Esophagus muscularis mucosa (tissue), 4 donors: ENCODE measurements at places on chromosomes 5 and 9. TPM values are rescaled to one million over a fixed set of nuclear protein-coding genes. Genes with fewer than 3 reads are reported as not detected.

The SLC34A3 gene
- not detected for total RNA-seq

DNA sequence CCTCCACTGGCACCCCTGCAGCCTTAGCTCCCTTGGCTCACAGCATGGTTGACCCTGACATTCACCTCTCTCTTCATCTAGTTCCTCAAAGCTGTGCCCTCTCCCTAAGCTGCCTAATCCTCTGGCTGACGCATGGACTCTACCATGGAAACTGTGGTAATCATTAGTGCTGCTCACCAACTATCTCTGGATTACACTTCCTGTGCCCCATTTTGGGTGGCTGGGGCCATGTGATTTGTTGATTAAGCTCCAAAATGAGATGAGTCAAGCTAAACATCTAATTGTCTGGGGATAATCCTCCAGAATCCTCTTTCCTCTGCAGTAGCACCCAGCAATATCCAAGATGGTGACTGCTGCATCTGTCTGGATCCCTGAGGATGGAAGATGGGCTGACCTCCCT is 264.4 kb downstream of the SH3GL2 start:
- DNase-seq, result no peak

DNA sequence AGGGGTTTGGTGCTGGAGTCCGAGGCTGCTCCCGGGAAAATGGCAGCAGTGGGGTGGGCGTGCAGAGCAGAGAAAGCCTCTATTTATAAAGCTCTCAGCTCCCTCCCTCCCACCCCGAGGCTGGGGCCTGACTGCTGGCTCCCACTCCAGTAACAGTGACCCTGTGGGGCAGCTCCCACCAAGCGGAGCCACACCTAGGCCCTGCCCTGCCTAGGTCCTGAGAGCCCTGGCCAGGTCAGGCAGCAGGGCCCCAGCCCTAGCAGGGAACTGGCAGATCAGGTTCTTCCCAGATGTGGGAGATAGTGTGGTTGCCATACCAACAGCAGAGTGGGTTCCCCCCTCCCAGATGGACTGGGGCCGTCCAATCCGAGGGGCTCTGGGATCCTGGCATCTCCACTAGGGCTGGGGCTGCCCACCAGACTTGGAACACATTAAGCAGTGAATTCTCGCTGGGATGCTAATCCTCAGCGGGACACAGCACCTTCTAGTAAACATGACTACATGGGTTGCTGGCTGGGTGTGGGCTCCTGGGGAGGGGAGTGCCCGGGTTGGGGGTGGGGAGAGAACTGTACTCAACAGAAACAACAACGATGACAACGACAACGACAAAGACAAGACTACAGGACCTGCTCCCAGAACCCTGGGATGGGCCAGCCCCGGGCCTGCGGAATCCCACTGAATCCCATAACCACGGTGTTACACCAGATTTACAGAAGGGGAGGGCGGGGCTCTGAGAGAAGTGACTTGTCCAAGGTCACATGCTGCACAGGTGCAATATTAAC is 1.5 kb downstream of the SH3GLB2 start:
- DNase-seq, result no peak

The BHMT gene
- total RNA-seq, result 4.5 TPM

DNA sequence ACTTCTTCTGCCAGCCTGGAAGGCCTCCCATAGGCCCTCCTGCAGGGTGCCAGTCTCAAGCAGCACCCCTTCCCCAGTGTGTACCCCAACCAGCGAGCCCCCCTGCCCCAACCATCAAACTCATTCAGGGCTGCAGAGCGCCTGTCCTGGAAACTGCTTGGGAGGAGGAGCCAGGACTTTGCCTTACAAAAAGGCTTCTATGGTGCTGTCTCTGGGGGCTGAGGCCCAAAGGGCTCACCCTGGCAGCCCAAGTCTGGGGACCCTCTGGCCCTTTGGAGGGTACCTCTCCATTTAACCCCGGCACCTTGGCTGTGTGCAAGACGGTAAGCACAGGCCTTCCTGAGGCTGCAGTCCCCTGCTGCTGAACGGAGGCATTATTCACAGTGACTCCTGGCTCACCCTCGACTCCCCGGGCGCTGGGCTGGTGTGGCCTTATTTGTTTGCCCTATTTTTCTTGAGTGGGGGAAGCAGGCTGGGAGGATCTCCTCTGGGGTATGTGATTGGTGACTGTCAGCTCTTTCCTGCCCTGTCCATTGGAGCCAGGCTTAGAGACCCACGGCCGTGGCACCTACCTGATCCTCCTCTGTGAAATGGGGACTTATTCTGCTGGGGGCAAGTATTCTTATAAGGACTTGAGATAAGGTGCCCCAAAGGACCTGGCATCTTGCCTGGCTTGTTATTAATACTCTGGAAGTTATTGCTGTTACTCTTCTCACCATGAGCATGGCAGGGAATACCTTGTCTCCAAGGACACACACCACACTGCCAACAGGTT is 5.8 kb downstream of the LMX1B start:
- no peak for DNase-seq

The CDH10 gene
- total RNA-seq, result not detected

GRCh38 chr5:168012006-168012405 is 279.4 kb upstream of the WWC1 start:
- DNase-seq, result no peak

DNA sequence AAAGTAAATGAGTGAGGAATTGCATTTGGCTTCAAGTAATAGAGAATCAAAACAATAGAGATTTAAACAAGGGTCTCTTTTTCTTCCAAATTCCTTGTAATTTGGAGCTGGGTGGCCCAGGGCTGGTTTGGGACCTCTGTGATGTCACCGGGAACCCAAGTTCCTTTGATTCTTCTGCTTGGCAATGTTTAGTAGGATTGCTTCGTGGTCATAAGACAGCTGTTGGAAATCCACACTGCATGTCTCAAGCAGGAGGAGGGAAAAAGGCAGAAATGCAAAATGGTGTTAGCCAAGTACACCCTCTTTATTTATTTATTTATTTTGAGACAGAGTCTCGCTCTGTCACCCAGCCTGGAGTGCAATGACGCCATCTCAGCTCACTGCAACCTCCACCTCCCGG is 72.6 kb upstream of the IL12B start:
- peak; percentile 70 for DNase-seq

GRCh38 chr9:101536938-101537337 is 3.3 kb downstream of the RNF20 start:
- no peak for DNase-seq

The MAPK9 gene
- total RNA-seq, result 37.8 TPM

- DNase-seq, result no peak
These were observed 27.6 kb upstream of the TESK1 start for GRCh38 chr9:35577486-35577885.

- DNase-seq, result no peak
These were observed 733 bp downstream of the ANGPTL2 start for GRCh38 chr9:127121628-127122175.

- DNase-seq, result no peak
These were observed 418.5 kb upstream of the COX7C start for GRCh38 chr5:86199287-86199686.

DNA sequence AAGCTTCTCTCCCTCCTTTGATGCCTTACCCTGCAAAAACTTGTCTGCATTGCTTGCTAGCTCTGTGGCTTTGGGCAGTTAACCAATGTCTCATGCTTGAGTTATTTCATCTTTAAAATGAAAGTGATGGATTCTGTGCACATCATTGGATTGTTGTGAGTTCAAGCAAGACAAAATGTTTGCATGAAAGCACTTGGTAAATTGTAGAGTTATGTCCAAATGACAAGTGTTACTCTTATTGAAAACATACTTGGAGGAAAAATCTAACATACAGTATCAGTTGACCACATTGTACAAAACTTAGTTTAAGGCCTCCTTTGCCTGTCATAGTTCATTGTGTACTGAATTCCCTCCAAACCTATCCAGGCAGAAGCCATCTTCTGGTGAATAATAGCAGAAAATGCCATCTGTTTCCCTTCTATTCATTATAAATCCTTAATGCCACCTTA is 30.0 kb downstream of the TGFBR1 start:
- DNase-seq, result no peak

The OTULINL gene
- total RNA-seq, result 5.8 TPM

DNA sequence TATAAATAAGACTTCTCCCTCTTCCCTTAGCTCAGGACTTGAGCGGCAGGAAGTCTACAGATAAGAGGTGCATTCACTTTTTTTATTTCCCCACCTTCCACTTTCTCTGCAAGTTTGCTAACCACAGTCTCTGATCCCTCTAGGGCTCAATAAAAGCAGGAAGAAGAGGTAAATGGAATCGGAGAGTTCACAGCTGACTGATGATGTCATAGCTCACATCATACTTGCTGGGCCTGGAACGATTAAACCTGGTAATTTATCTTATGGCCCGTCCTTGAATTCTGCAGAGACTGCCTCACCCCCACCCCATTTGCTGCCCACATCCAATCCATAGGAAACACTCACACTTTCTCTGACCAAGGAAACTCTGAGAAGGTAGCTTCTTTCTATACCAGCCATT is 62.9 kb downstream of the DRD1 start:
- DNase-seq, result peak; percentile 70

DNA sequence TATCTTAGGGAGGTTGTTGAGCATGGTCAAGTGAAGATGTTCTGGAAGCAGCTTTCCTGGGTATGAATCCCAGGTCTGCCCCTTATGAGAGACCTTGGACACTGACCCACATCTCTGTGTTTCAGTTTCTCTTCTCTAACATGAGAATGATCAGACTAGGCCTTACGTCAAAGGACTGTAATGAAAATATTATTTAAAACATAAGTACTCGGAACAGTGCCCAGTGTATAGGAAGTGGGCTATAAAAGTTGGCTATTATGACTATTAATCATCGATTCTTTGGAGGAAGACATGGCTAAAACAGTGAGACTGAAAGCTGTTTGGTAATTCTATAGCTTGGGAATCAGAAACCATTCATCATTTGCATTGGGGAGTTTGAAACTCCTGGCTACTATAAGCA is 65.3 kb upstream of the MYO10 start:
- DNase-seq, result no peak

- DNase-seq, result no peak
These were observed 607 bp downstream of the UQCRQ start for GRCh38 chr5:132867046-132867451.

The RNF183 gene
- not detected for total RNA-seq

DNA sequence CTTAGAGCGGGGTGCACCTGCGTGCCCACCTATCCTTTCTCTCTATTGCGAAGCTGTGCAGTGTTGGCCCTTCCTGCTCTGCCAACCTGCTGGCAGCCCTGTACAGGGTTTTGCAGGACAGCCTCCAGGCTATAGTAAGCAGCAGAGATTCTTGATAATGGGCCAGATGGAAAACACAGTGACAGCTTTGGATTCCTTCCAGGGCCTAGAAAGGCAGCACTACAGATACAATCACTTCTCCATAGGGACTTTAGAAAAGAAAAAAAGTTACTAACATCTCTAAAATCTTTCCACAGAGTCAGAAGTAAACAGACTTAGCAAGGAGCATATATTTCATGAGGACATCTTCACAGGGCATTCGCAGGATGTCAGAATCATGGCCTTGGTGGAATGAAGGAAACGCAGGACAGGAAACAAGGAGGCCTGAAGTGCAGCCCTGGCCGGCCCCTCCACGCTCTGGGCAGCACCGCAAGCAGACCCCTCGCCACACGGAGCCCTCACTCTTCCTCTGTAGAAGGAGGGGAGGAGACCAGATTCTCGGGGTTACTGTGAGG is 172.1 kb upstream of the GAS1 start:
- DNase-seq, result no peak

- DNase-seq, result no peak
These were observed 267.9 kb downstream of the FBXL17 start for GRCh38 chr5:108113950-108114349.

- DNase-seq, result no peak
These were observed 7.7 kb upstream of the CTSL start for GRCh38 chr9:87718231-87718630.

DNA sequence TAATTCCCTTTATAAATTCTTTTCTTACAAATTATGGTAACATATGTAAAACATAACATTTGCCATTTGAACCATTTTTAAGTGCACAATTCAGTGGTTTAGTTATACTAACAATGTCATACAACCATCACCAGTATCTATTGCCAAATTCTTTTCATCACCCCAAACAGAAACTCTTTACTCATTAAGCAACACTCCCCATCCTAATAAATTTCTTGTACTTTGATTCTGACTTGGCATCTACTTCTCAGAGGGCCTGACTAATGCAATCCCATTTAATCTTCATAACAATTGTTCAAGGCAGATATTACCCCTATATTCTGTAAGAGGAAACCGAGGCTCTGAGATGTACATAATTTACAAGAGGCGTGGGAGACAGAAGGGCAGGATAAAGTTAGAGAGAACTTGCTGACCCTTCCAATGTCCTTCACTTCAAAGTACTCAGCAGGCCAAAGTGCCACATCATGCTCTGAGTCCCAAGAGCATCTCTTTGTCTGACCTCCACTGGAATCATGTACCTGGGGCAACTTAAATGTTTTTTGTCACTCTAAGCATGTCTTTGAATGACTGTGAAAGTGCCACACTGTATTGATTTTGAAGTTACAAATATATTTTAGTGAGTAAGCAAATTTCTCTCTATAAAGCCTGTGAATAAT is 255.3 kb downstream of the KIF4B start:
- no peak for DNase-seq

DNA sequence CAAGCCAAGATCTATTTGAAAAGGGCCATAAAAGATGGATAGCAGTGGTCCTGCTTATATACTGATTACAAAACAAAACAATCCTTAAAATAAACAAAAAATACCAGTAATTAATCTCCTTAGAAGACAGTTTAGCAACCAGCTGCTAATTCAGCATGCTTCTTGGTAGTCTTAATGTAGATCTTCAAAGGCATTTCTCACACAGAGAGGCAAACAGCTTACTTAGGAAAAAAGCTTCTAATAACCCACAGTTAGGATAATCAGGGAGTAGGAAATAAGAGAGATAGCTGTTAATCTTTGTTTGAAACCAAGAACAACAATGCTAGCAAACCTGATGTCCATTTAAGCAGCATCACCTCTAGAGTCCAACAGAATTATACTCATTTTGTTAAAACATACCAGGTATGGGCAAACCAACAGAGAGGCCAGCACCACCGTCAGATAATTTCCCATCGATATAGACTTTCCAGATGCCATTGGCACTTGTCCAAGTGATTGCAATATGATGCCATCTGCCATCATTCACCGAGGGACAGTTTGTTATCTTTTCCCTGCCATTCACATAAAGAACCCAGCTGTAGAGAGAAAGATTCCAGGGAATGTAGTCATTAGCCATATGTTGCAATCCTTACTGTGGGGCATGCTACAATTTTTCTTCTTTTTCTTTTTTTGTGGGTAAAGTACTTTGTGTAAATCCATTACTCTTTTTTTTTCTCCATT is 105.6 kb upstream of the TXNDC8 start:
- DNase-seq, result no peak

The WNK2 gene
- total RNA-seq, result 18.6 TPM

GRCh38 chr9:112332977-112333638 is at the start of gene PTBP3:
Gene PTBP3 (minus strand): TSS chr9:112333619. CDS start chr9:112297865, 35,754 bp downstream.
- peak; percentile 93 for DNase-seq

GRCh38 chr9:134633362-134634142 is 8.1 kb upstream of the COL5A1 start:
- no peak for DNase-seq

The PAEP gene
- total RNA-seq, result not detected

The DNAH5 gene
- 0.17 TPM for total RNA-seq

The RGS7BP gene
- 1.2 TPM for total RNA-seq

The GRXCR2 gene
- total RNA-seq, result not detected

GRCh38 chr5:53922508-53923498 is 362.4 kb downstream of the NDUFS4 start:
- no peak for DNase-seq

The FAM120A gene
- 92.6 TPM for total RNA-seq

GRCh38 chr5:124253203-124253810 is 493.1 kb downstream of the ZNF608 start:
- peak; percentile 34 for DNase-seq
